ENCODE measurements at places on chromosomes 4 and X.

DNA sequence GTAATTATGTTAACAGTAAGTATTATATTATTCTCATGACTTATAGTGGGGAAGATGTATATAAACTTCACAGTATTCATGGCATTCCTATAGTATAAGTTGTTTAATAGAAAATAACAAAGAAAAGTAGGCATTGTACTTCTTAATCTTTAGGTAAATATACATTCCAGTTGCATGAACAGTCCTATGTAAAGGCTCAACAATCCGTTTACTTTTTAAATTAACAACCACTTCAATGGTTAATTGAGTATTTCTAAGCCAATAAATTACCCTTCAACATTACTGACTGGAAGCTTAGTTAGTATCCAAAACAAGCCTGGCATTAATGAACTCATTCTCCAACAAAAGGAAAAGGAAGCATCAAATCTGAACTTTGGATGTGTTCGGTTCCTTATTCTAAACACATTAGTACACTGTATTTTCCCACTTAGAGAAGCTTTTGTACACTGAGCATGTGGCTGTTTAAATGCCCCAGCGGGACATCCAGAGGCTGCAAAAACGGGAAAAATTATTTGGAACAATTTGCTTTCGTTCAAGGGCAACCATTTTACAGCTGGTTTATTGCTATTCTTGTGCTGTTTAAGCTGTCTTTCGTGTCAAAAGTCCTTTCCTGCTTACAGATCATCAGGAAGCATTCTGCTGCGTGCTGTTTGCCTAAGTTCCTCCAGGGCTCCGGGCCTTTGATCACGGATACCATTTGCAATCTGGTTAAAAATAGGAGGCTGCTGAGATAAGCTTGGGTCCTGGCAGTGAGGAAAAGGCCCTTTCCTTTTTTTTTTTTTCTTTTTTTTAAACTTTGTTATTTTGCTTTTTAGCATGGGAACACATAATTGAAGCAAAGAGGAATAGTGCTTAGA is 460.3 kb downstream of the SPRY1 start:
- no peak for DNase-seq

- no peak for DNase-seq
Observed at GRCh38 chr4:78784236-78784865, 8.2 kb downstream of the BMP2K start.

GRCh38 chrX:25878806-25879205 is 259.3 kb upstream of the MAGEB18 start:
- no peak for DNase-seq

- DNase-seq = no peak
Observed at GRCh38 chr4:98865059-98865458, 63.9 kb downstream of the EIF4E start.

DNA sequence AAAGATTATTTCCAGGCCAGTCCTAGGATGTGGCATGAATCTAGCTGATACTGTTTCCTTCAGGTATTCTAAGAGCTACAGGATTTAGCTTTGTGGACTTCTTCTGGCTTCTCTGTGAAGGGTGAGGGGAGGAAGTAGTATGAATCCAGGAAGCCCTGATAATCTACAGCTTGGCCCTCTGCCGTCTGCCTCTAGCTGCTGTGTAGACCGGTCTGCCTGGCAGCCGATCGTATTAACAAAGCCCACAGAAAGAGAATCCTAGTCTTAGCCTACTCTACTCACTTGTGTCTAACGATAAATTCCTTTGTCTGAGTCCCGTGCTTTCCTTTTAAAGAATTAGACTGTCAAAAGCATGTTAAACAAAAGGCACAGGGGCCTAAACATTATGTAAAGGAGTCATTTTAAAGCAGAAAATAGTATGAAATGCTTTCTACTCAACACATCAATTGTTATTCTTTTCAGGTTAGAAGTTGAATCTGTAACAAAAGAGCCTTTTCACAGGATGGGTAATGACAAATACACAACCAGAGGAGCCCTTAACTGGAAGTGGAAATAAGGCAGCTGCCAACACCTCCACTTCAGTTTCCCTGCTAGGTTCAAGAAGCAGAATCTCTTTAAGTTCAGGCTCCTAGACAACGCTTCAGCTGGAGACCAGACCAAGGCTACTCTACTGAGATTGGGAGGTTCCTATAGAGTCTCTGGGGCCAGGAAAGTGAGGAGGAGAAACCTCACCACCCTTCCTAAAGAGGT is 48.9 kb upstream of the UCP1 start:
- no peak for DNase-seq

- no peak for DNase-seq
Observed at GRCh38 chr4:99724067-99724466, 66.4 kb upstream of the C4orf54 start.

DNA sequence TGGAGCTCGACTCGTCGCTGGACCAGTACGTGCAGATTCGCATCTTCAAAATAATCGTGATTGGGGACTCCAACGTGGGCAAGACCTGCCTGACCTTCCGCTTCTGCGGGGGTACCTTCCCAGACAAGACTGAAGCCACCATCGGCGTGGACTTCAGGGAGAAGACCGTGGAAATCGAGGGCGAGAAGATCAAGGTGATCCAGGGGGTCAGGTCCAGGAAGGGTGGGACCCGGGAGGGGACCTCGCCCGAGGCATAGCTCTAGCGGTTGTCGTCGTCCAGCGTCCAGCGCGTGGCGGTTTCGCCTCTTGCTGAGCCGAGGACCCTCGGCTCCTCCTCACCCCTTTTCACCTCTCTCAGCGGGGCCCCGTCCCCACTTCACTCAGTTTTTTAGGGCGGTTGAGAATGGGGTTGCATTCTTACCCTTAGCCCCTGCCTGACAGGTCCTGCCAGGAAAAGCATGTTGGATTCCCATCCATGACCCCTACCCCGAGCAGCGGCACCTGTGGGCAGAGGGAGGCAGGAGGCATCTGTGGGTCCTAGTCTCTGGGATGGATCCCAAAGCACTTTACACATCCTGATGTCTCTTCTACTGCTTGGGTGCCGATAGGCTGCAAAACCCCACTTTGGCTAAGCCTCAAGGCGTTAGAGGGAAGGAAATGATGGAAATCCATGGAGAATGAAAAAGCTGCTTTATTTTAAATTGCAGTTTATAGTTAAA is 524 bp downstream of the RAB33A start:
- no peak for DNase-seq

DNA sequence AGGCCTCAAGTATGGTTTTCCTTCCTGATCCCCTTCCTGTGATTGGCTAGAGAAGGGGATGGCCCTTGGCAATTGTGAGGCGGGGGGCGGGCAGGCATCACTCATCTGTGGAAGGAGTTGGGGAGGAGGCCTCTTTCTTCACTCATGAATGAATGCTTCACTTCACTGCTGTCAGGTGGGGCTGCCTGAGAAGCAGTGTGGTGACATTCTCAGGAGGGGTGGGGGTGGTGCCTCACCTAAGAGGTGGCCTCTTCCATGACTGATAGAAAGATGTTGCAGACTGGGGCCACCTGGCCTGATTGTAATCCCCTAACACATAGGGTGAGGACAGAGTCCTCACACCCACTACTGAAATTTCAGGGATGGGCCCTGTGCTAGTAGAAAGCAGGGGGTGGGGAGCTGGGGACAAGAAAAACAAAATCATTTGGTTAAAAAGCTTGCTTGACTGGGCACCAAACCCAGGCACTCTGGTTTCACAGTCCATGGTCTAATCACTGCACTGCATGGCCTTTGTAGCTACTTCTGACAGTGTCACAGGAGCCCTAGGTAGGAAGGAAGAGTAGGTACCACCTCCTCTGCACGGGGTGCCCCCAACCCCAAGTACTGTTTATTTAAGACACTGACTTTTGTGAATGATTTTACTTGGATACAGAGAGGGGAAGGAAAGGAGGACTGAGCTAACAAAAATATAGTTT is 5.6 kb upstream of the HOPX start:
- no peak for DNase-seq

DNA sequence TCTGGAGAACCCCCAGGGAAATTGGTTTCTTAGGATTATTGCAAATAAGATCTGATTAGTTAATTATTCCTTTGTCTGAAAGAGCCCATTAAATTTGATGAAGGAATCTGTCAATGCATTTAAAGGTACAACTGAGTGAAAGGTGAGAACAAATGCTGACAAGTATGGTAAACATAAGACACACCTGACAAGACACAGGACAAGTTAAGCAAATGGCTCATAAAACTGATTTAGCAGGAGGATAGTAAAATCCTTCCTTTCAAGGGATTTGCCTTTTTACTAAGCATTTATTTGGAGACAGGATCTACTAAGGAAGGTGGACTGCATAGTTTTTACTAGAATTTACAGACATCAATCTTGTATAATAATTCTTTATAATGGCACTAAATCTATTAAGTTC is 553.9 kb downstream of the SPRY1 start:
- DNase-seq = no peak

- DNase-seq = no peak
Observed at GRCh38 chr4:155676430-155676825, 9.8 kb downstream of the GUCY1A1 start.

DNA sequence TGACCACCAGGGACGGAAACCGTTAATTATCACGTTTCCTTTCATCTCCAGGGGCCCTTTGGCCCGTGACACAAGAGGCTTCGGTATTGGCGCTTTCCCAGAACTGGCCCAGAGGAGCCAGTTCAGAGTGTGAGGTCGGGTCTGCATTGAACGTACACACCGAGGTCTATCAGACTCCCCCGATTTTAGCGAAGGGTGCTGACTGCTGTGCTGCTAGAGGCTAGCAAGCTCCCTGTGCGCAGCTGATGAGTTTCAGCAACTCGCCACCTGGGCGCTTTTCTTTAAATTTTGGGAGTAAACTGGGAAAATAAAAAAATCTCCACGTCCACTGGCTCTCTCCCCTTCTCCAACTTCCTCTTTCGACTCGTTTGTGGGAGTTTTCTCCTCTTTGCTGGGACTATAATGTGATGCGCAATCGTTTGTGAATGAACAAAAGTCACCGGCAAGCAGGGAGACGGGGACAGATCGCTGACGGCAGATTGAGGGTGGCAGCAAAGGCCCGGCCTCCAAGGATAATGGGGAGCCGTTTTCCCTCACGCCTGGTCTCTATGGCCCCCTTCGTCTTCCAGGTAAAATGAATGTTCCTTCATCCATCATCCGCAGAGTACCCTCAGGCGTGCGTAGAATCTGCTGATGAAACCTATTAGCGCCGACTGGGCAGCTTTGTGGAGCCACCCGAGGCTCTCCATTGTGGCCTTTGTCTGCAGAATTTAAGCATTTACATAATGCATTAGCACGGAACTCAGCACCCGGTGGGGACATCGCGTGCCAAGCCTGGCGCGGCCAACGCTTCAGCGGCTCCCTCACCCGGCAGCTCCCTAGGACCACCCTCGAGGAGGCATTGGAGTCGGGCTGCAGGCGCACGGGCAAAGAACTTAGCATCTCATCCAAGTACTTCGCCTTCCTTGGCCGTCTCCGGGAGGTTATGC is 1.6 kb upstream of the LRAT start:
- no peak for DNase-seq

DNA sequence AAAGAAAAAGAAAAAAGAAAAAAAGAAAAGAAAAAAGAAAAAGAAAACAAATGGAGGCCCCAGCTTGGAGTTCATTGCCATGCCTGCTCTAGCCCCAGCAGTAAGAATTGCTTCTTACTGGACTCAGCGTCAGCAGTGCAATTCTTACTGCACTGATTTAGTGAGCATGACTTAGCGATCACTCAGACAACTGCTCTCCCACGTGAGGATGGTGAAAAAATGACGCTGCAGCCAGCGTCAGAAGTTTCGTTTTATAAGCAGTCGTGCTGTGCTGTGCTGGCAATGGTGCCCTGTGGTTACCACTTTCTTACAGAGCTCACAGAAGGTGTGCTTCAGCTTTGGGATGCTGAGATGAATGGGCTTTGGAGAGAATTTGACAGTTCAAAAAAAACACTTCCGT is 68.3 kb upstream of the DDX3X start:
- no peak for DNase-seq

All from stimulated activated CD4-positive, alpha-beta T cell treated with anti-CD3 and anti-CD28 coated beads, Interleukin-1b, Interleukin-23, amount 100 ng/mL, for 1 hour (primary cell).